GOT3 (cell line): ENCODE measurements at places on chromosomes 5 and 9.

DNA sequence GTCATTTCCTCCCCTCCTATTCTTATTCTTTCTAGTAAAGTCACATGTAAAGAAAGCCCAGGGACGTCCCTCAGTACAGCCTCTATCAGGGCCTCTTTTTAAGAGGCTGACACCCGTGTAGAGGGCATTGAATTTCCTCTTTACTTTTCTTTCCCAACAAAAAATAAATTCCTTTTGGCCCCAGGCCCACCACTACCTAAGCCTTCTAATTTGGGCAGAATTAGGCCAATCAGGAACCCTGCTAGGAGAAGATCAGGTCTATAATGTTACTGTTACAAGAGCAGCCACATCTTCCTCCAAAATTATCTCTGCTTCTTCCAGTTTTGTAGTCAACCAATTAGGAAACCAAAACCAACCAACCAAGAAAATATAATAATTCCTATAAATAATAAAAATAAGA is 189.6 kb upstream of the NREP start:
- no peak for DNase-seq

DNA sequence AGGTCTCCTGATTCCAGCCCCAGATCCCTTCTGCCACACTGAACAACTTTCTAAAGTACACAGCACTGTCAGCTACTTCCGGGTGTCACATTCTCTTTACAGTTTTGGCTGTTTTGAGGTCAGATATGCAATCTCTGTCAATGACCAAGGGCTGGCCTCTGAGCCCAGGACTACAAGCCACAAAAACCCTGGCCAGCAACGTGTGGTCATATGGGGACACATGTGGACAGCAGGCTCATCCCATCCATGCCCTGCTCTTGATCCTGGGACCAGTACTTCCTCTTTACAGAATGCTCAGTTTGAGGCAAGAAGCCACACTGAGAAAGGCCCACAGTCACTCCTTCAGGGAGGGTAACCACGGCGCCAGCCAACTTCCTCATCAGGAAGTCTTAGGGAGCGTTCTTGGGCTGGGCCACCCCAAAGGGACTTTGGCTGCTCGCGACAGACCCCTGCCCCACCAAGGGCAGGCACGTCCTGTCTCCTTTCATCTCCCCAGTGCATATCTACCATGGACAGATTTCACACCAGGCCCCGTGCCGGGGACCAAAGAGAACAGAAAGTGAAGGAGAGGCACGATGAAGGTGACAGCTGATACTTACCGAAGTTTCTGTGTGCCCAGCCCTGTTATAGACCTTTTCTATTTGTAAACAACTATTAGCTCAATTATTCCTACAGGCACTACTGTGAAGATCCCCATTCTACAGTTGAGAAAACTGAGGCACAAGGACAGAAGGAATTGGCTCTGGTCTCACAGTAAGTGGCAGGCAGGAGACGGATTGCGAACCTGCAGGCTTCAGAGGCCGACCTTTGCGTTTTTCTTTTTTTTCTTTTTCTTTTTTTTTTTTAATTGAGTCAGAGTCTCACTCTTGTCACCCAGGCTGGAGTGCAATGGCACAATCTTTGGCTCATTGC is 37.3 kb downstream of the STK10 start:
- no peak for DNase-seq

GRCh38 chr9:98226957-98227356 is 28.5 kb downstream of the TBC1D2 start:
- DNase-seq, result no peak

DNA sequence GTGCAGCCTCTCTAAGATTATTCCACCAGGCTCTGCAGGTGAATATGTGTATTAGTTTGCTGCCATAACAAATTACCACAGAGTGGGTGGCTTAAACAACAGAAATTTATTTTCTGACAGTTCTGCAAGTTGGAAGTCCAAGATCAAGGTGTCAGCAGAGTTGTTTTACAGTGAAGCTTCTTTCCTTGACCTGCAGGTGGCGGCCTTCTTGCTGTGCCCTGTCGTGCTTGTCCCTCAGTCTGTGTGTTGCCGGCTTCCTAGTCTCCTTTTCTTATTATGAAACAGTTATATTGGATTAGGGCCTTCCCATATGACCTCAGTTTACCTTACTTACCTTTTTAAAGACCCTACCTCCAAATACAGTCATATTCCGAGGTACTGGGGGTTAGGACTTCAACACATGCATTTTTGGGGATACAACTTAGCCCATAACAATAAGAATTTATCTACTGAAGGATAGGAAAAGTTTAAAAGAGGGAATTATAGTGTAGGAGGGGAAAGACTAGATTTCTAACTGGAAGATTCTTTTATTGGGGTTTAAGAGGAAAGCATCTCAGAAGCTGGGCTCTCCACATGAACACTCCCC is 97.4 kb downstream of the OSTF1 start:
- DNase-seq, result no peak

GRCh38 chr9:134618833-134619447 is 22.7 kb upstream of the COL5A1 start:
- DNase-seq, result no peak

GRCh38 chr5:172188893-172189692 is 1.1 kb upstream of the STK10 start:
- no peak for DNase-seq

GRCh38 chr9:24144796-24145195 is 318.8 kb upstream of the ELAVL2 start:
- DNase-seq, result no peak

- no peak for DNase-seq
These were observed 20.5 kb downstream of the ZBTB34 start for GRCh38 chr9:126880947-126881332.

- DNase-seq, result no peak
These were observed 10.4 kb upstream of the PPP2CA start for GRCh38 chr5:134236318-134236717.

GRCh38 chr5:137344723-137345322 is 154.3 kb downstream of the SPOCK1 start:
- peak; percentile 14 for DNase-seq

DNA sequence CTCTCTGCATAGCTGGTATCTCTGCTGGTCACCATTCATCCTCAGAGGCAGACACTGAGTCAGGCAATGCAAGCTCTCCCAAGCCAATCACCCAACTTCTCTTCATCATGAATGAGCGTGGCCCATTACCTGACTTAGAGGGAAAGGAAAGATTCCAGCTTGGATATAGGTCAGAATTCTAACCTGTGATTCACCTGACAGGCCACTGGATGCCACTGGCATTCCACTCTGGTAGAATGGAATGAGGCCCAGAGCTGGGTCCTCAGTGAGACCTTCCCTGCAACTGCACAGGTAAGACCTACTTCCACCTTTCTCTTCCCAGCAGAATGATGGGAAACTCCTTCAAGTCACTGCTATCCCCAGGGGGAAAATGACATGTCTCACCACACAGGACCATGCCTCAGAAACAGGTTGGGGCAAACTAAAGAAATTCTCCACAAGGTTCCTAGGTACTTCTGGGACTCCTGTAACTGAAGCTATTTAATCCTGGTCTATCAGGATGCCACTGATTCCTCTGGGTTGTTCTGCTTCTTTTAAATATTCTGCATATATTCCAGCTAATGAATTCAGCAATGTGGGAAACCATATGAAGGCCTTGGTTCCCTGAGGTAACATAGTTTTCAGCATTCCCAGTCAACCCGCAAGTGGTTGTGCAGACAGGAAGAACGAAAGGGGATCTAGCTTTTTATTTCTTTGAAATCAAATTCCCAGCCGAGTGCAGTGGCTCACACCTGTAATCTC is 62.0 kb downstream of the SUSD1 start:
- DNase-seq, result no peak

DNA sequence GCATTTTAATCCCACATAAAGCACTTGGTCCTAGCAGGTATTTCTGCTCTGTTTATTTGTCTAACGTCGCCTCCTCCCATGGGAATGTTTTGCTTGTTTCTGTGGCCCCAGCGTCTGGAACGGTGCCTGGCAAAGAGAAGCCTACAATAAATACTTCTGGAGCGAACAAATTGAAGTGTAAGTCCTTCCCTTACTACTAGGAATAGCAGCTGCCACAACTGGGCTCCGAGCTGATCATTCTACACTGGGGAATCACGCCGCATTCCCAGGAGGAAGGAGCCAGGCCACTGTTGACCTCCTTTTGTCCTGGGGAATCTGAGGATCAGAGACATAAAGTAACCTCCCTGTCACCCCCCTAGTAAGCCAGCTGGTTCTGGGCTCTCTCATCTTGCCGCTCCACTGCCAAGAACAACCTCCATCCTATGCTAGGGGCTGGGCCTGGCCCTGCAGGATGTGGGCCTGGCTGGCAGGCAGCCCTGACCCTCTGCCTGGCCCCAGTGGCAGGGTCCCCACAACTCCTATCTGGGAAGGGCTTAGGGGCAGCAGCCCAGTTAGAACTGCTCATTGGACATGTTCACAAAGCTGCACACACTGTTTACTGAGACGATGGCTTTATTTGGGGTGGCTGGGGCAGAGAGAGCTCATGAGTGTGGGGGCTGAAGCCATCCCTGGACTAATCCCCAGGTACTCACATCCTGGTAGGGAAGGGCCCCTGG is 82.8 kb downstream of the GTF3C4 start:
- DNase-seq, result no peak

DNA sequence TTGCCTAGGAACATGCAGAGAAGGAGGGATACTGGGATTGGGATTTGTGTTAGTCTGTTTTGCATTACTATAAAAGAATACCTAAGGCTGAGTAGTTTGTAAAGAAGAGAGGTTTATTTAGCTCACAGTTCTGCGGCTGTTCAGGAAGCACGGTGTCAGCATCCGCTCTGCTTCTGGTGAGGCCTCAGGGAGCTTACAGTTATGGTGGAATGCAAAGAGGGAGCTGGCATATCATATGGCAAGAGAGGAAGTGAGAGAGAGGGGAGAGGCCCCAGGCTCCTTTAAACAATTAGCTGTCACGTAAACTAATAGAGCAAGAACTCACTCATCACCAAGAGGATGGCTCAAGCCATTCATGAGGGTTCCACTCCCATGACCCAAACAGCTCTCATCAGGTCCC is 27.0 kb downstream of the IL12B start:
- DNase-seq, result no peak

- DNase-seq, result no peak
These were observed 57.8 kb downstream of the NRG2 start for GRCh38 chr5:139985290-139985689.

DNA sequence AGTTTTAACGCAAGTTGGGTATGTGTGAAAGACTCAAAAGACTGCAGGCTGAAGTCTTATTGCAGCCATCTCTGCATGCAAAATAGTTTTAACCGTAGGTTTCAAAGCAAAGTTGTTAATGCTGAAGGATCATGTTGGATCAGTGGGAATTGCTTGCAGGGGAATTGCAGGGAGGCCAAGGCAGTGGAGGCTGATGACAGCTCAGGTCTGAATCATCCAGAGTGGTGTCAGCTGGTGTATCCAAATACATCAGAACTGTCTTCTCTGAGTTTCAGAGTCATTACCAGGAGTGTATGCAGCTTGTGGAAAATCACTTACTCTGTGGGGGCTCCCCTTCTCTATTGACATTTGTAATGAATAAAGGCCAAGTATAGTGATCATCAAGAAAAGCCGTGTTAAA is 435.7 kb downstream of the SH3GL2 start:
- DNase-seq, result no peak

DNA sequence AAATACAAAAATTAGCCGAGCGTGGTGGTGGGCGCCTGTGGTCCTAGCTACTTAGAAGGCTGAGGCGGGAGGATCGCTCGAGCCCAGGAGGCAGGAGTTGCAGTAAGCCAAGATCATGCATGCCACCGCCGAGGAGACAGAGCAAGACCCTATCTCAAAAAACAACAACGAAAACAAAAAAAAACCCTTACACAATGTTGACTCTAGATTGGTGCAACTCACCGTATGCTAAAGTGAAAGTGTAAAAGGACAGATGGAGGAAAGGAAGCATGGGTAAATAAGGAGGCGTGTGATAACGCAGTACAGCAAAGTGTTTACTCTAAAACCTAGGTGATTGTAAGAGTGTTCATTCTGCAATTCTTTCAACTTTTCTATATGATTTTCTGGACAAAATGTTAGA is 15.9 kb upstream of the RUFY1 start:
- no peak for DNase-seq

DNA sequence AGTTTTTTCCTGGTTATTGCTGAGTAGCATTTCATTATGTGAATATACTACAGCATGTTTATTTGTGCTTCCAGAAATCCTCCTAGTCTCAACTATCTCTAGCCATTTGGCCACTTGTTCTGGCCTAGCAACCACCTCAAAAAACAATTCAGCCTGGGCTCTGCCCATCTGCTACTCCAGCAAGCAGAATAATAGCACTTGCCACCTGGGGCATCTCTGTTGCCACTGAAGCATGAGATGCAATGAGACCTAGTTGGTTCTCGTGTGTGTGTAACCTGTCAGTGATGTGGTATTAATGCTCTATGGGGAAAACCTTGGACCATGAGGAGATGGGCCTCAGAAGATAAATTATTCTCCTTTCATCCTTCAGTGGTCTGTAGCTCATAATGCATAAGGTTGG is 129.5 kb downstream of the RNF180 start:
- no peak for DNase-seq

GRCh38 chr9:7265181-7265580 is 507.4 kb downstream of the KDM4C start:
- DNase-seq, result no peak

DNA sequence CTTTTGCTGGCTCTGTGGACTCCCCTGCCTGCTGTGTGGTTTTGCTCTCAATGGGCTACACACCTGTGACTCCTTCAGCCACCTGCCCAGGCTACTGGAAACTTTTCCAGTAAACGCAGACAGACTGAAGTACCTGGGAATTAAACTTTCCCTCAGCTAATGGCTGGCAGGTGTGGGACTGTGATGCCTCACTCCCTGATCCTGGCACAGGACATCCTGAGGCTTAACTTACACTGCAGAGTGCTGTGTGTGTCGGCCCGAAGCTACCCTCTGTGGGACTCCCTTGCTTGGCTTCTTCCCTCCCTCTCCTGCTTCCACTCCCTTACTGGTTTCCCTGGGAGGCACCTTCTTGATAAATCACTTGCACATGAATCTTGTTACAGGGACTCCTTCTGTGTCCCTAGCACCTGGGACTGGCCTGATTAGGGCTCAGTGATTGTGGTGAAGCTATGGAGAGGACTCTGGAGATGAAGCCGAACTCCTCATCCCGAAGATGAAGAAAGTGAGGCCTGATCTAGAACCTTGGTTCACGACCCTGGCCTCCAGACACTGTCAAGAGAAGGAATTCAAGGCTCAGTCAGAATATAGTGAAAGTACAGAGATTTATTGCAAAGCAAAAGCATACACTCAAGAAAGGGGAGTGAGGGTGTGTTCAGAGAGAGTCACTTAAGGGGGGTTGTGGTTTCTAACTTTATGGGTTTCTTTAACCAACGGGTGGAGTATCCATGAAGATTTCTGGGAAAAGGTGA is 113.4 kb upstream of the ALDH1B1 start:
- no peak for DNase-seq

GRCh38 chr5:169336242-169336641 is 35.3 kb upstream of the SLIT3 start:
- DNase-seq, result no peak

- no peak for DNase-seq
These were observed 25.7 kb upstream of the PPP3R2 start for GRCh38 chr9:101620452-101620851.

DNA sequence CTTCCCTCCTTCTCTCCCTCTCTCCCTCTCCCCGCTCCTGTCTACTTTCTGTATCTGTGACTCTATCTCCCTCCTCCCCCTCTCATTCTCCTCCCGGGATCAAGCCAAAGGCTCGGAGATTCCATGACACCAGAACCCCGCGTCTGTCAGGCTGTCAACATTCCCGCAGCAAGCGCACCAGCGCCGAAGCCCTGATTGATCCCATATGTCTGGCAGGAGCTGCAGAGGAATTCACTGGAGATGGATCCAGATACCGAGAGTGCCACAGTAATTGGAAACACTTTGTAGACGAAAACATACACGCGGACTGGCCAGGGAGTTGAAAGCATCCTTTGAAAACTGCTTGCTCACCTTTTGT is 300 bp upstream of the SVEP1 start:
- DNase-seq, result no peak
